ENCODE measurements at places on chromosomes 2 and 18. TPM values are rescaled to one million over a fixed set of nuclear protein-coding genes. Genes with fewer than 3 reads are reported as not detected.

Gene ALK
- not detected for total RNA-seq

DNA sequence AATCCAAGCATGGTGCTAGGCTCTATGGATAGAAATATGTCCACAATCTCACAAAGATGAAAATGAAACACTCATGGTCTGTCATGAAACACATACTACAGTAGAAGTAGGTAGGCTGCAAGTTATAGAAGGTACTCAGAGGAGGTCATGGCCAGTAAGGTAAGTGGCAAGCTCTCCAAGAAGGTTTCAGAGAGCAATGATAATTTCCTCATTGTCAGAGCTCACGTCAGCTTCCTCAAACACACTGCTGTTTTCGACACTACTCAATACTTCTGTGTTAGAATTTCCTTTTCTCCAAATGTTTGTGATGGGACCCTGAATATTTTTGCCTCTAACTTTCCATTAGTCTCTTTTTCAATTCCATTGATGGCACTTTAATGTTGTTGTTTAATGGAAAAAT lies 25.5 kb downstream of the CCDC141 start:
- H3K27ac ChIP-seq: no peak overlapping the region
- no peak overlapping the region for H3K4me3 ChIP-seq
- no peak for DNase-seq
- H3K4me1 ChIP-seq: peaks cover 5% of the 10 kb centered on the region

Gene TTN
- total RNA-seq: 0.53 TPM

- DNase-seq: no peak
- H3K36me3 ChIP-seq: no peaks in the 10 kb centered on the region
- H3K27me3 ChIP-seq: no peaks in the 10 kb centered on the region
- no peak overlapping the region for H3K4me3 ChIP-seq
- H3K4me1 ChIP-seq: peaks cover 5% of the 10 kb centered on the region
- H3K27ac ChIP-seq: no peak overlapping the region
Observed at GRCh38 chr18:41618147-41618546, 336.9 kb upstream of the PIK3C3 start.
